ENCODE measurements at places on chromosomes 7 and 10. TPM values are rescaled to one million over a fixed set of nuclear protein-coding genes. Genes with fewer than 3 reads are reported as not detected.

DNA sequence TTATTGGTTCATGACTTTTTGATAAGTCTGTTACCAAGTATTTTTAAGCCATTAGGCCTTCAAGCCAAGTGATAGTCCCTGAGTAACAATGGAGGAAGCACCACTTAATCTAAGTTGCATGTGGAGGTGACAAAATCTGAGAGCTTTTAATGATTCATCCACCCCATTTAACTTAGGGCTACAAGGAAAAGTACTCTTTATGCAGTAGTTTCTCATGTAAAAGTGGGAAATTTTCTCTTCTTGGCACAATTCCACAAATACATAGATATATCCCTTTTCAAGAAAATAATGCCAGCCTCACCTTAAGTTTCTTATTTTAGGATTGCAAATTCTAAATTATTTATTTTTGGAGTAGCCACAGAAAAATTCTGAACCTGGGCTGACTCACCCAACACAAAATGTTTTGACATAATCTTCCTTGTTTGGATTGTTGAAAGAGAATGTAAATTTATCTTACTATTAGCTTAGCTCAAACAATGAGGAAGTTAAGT lies 85.7 kb downstream of the SUGCT start:
- H3K27me3 ChIP-seq = no peaks in the 10 kb centered on the region
- peaks cover 5% of the 10 kb centered on the region for H3K36me3 ChIP-seq
- no peak overlapping the region for H3K27ac ChIP-seq
- H3K4me1 ChIP-seq = no peaks in the 10 kb centered on the region

DNA sequence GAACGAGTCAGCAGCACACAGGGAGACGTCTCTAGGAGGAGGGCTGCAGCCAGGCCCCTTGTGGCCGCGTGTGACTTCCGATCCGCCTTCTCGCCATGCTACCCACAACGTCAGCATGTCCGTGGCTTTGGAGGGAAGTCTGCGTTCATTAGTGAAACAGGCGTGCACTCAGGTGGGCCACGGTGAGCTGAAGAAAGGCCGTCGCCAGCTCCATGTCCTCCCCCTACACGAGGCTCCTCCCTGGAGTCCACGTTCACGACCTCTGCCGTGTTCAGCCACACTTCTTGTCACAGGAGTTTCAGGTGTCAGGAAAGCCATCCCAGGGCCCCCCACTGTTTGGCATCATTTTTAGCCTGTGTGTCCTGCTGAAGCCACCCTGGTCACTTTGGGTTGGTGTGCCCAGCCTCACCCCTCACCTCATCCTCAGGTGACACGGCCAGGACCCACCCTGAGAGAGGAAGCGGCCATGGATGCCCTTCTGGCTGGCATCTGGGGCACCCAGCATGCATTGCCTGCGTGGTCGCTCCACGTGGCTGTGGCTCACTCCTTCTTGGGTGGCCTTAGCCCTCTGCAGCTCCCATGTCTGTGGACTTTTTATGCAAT lies 310.6 kb upstream of the SHH start:
- H3K36me3 ChIP-seq = no peaks in the 10 kb centered on the region
- no peak for DNase-seq
- no peaks in the 10 kb centered on the region for H3K4me1 ChIP-seq
- no peak overlapping the region for H3K27ac ChIP-seq
- no peaks in the 10 kb centered on the region for H3K27me3 ChIP-seq

DNA sequence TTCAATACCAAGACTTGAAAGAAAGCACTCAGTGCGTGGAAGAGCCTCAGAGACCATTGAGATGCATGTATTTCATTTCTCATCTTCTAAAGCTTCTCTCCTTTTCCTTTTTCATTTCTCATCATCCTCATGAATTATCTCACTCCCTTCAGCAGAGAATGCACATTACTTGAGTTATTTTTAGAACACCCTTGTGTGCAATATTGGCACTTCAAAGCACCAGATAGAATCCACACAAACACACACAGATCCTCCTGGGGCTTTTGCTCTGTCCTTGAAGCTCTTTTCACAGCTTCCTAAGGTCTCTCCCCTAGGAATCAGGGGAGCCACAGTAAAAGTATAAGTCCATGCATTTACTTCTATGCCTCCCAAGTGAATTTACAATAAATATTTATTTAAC lies 18.3 kb downstream of the DGKI start:
- H3K27ac ChIP-seq = no peak overlapping the region
- peaks cover 7% of the 10 kb centered on the region for H3K27me3 ChIP-seq
- no peaks in the 10 kb centered on the region for H3K4me1 ChIP-seq

DNA sequence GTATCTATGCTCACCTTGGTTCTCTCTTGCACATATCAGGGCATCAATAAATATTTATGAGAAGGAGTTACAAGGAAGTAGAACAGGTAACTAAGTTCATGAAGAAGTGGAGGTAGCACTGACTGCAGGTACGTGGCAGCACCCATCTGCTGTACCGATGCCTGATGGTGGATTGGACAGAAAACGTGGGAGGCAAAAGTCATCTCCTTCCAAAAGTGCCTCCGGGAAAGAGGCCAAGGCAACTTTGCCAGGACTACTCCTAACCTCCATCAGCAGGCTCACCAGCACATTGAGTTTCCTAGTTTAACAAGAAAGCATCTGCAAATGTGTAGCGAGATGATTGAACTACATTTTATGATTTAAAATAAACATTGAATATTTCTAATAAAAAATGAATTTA lies 248.8 kb downstream of the ANKRD7 start:
- H3K36me3 ChIP-seq = no peaks in the 10 kb centered on the region
- H3K27ac ChIP-seq = no peak overlapping the region
- H3K4me3 ChIP-seq = no peak overlapping the region
- no peaks in the 10 kb centered on the region for H3K27me3 ChIP-seq

GRCh38 chr7:100476903-100477870 lies 1.8 kb downstream of the TSC22D4 start:
- H3K36me3 ChIP-seq = peaks cover 31% of the 10 kb centered on the region
- H3K4me3 ChIP-seq = peak overlapping the region; percentile 95
- H3K27ac ChIP-seq = peak overlapping the region; percentile 78
- peak; percentile 77 for DNase-seq
- no peaks in the 10 kb centered on the region for H3K27me3 ChIP-seq

DNA sequence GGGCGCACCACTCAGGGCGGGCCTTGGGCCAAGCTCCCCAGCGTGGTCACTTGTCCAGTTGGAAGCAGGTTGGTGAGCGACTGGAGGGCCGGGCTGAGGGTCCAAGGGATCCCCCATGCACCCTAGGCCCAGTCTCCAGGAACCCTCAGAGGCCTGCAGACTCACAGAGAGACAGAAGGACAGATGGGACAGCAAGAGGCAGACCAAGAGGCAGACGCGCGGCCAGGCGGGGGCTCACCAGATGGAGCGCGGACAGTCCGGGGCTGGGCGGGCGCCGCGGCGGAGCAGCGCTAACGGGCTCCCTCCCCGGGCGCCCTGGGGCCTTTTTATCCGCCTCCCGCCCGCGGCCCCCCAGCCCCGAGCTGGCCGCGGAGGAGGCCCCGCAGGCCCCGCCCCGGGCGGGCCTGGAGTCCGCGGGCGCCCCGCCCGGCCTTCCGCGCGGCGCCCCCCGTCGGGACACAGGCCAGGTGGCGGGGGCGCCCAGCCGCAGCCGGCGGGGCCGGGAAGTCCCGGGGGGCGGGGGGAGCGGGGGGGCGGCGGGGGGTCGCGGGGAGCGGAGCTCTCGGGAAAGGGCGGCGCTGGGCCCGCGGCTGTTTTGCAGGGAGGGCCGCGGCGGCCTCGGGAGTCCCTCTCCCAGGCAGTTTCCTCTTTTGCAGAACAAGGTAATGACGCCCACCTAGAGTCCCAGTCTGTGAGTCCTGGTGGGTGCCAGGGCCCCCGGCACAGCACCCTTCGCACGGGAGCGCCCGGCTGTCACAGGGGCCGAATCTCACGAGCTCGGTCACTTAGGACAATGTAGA lies at the start of gene LOXL4:
Gene LOXL4 (minus strand): TSS at position 301 of the 800 bp plus-strand sequence. CDS start 5,175 bp downstream, outside the sequence.
- no peak for DNase-seq
- H3K27ac ChIP-seq = no peak within 1 kb of the TSS
- no peaks in the 10 kb centered on the region for H3K36me3 ChIP-seq
- H3K4me3 ChIP-seq = peak within 1 kb of the TSS; percentile 50
- peaks cover 1% of the 10 kb centered on the region for H3K4me1 ChIP-seq
- H3K27me3 ChIP-seq = peaks cover 39% of the 10 kb centered on the region

DNA sequence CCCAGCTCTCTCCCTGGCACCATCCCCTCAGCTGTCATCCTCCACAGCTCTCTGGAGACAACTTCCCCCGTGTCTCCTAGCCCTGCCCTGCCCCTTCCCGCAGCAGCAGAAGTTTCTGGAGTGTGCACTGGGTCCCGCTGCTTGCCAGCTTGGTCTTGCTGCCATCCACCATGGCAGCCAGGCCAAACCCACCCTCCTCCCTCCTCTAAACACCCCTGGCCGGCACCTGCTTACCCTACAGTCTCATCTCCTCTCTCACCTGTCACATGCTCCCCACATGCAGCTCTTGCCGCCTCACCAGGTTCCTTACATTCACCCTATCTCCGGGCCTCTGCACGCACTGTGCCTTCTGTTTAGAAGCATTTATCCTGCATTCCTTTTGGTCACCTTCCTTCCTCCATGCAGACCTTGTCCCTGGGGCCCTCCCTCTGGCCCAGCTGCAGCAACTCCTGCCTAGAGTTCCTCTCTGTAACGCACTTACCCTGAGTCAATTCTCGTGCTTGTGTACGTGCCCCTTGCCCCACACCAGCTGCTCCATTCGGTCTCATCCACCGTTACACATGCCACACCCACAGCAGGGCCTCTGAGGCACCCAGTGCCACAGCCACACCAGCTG lies 93.9 kb upstream of the RET start:
- H3K27ac ChIP-seq = no peak overlapping the region
- H3K36me3 ChIP-seq = no peaks in the 10 kb centered on the region
- DNase-seq = peak; percentile 6
- no peaks in the 10 kb centered on the region for H3K4me1 ChIP-seq

DNA sequence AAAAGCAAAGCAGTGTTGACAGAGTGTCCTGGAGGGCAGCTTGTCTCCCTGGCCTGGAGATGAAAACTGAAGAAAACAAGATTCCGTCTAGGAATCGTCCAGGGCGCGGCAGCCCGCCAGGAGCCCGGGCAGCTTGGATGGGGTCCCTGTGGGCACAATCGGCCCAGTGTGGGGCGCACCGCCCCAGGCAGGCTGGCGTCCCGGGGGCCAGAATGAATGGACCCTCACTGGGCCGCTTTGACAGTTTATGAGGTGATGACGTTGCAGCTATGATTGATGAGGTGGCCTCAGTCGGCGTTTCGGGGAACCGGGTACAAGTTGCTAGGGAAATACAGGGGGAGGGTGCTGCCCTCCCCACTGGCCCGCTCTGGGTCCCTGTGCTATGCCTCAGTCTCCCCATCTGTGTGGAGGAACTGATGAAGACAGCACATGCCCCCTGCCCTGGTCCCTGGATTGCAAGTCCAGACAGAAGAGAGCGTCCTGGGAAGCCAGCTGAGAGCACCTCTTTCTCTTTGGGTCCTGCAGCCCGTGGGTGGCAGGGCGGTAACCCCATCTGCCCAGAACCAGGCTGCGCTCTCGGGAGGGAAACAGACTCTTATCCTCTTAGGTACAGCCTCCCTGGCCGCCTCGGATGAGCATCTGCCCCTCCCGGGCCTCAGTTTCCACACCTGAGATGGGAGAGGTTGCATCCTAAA lies 131.3 kb downstream of the LHPP start:
- H3K36me3 ChIP-seq = no peaks in the 10 kb centered on the region
- no peaks in the 10 kb centered on the region for H3K4me1 ChIP-seq
- H3K27ac ChIP-seq = no peak overlapping the region

AGBL3 gene
- 3.3 TPM for total RNA-seq

MAT1A gene
- total RNA-seq = not detected

Measured in activated CD4-positive, alpha-beta memory T cell treated with anti-CD3 and anti-CD28 coated beads for 36 hours (primary cell).